Sigmoid colon (tissue), 7 donors: ENCODE measurements at places on chromosomes 7 and 10. TPM values are rescaled to one million over a fixed set of nuclear protein-coding genes. Genes with fewer than 3 reads are reported as not detected.

GNAI1 gene
- total RNA-seq = 50.9 TPM

IL15RA gene
- 11.0 TPM for total RNA-seq

ZNF425 gene
- 3.9 TPM for total RNA-seq

MMP21 gene
- not detected for total RNA-seq

CYP3A5 gene
- 0.54 TPM for total RNA-seq

IQUB gene
- 0.27 TPM for total RNA-seq

OR9A2 gene
- not detected for total RNA-seq

EXOSC1 gene
- total RNA-seq = 39.9 TPM

ZNF503 gene
- 19.4 TPM for total RNA-seq

OR2F1 gene
- total RNA-seq = not detected

HKDC1 gene
- not detected for total RNA-seq

INSYN2A gene
- 0.81 TPM for total RNA-seq

DNA sequence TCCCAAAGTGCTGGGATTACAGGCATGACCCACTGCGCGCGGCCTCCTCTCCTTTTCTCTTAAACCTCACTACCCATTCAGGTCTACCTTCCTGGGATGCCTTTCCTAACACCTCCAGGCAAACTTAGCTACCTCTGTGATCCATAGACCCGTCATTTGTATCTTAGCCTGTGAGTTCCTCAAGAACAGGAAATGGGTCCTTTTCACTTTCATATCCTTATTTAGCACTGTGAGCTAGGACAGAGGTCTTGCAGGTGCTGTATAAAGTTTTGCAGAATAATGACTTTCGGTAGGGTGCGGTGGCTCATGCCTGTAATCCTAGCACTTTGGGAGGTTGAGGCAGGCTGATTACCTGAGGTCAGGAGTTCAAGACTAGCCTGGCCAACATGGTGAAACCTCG, 215.7 kb downstream of the RELN start:
- no peak for DNase-seq
- H3K4me1 ChIP-seq = no peaks in the 10 kb centered on the region
- no peak overlapping the region for H3K27ac ChIP-seq
- H3K36me3 ChIP-seq = no peaks in the 10 kb centered on the region
- H3K27me3 ChIP-seq = no peaks in the 10 kb centered on the region

GRCh38 chr7:82443036-82443546, 486 bp downstream of the CACNA2D1 start:
- H3K27me3 ChIP-seq = no peaks in the 10 kb centered on the region
- H3K4me1 ChIP-seq = peaks cover 27% of the 10 kb centered on the region
- peak; percentile 67 for DNase-seq
- H3K4me3 ChIP-seq = peak overlapping the region; percentile 72

GRCh38 chr10:36465604-36466379, 659.6 kb upstream of the ANKRD30A start:
- no peak overlapping the region for H3K27ac ChIP-seq
- no peak for DNase-seq
- no peaks in the 10 kb centered on the region for H3K27me3 ChIP-seq
- H3K36me3 ChIP-seq = no peaks in the 10 kb centered on the region
- no peaks in the 10 kb centered on the region for H3K4me1 ChIP-seq

GRCh38 chr7:72019436-72019835, 392.7 kb downstream of the CALN1 start:
- H3K36me3 ChIP-seq = no peaks in the 10 kb centered on the region
- no peaks in the 10 kb centered on the region for H3K27me3 ChIP-seq
- H3K27ac ChIP-seq = no peak overlapping the region
- H3K4me3 ChIP-seq = no peak overlapping the region
- no peak for DNase-seq

DNA sequence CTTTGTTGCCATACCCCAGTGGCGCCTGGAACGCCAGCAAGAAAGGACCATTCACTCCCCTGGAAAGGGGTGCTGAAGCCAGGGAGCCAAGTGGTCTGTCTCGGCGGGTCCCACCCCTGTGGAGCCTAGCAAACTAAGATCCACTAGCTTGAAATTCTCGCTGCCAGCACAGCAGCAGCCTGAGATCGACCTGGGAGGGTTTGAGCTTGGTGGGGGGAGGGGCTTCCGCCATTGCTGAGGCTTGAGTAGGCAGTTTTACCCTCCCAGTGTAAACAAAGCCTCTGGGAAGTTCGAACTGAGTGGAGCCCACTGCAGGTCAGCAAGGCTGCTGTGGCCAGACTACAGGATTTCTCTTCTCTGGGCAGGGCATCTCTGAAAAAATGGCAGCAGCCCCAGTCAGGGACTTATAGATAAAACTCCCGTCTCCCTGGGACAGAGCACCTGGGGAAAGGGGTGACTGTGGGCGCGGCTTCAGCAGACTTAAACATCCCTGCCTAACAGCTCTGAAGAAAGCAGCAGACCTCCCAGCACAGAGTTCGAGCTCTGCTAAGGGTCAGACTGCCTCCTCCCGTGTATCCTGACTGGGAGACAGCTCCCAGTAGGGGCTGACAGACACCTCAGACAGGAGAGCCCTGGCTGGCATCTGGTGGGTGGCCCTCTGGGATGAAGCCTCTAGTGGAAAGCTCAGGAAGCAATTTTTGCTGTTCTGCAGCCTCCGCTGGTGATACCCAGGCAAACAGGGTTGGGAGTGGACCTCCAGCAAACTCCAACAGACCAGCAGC, 281.1 kb upstream of the SP4 start:
- no peak for DNase-seq
- no peaks in the 10 kb centered on the region for H3K4me1 ChIP-seq
- H3K27ac ChIP-seq = no peak overlapping the region

DNA sequence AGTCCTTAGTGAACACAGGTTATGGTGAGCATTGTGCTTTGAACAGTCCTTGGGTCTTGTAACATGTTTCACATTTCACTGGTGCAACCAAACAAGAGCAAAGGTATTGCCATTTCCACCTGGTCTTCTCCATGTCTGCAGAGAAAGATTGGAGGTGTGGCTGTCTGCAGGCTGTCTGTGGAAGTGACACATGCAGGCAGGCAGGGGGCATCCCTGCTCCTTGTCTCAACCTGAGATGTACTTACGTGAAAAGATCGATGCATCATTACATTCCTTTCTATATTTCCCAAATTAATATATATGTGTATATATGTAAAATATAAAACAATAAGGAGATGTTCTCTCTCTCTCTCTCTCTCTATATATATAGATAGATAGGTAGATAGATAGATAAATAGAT, 54.3 kb downstream of the LRRC18 start:
- no peaks in the 10 kb centered on the region for H3K36me3 ChIP-seq
- DNase-seq = no peak
- no peak overlapping the region for H3K4me3 ChIP-seq
- H3K27ac ChIP-seq = no peak overlapping the region

- no peak within 1 kb of the TSS for H3K4me3 ChIP-seq
- peaks cover 11% of the 10 kb centered on the region for H3K27me3 ChIP-seq
- H3K4me1 ChIP-seq = peaks cover 41% of the 10 kb centered on the region
Observed at GRCh38 chr10:102418622-102419268, at the start of gene PSD. Gene PSD, minus strand, starts transcription at chr10:102418785. Its CDS starts 1,747 bp downstream, at chr10:102417038.

GRCh38 chr7:42978496-42978895, 46.3 kb downstream of the MRPL32 start:
- no peak for DNase-seq
- H3K27ac ChIP-seq = no peak overlapping the region
- no peak overlapping the region for H3K4me3 ChIP-seq
- H3K4me1 ChIP-seq = peaks cover 3% of the 10 kb centered on the region

DNA sequence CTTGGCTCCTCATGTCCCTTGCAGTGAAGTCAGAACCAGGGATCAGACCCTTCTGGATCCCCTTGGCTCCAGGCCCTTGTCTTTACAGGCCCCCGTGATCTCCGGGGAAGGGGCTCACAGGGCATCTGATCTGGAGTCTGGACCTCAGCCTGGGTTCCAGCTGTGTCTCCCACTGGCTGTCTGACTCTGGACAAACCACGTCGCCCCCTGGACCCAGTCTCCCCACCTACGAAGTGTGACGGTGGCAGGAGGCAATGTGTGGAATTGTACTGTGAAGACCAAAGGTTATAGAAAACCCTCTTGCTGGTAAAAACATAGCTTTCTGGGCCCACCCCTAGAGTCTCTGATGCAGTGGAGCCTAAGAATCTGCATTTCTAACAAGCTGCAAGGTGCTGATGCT, 15.5 kb upstream of the C10orf71 start:
- H3K27ac ChIP-seq = no peak overlapping the region
- DNase-seq = peak; percentile 46
- H3K36me3 ChIP-seq = no peaks in the 10 kb centered on the region
- no peak overlapping the region for H3K4me3 ChIP-seq

- H3K4me1 ChIP-seq = no peaks in the 10 kb centered on the region
- no peak for DNase-seq
- H3K36me3 ChIP-seq = no peaks in the 10 kb centered on the region
- H3K27me3 ChIP-seq = no peaks in the 10 kb centered on the region
- no peak overlapping the region for H3K4me3 ChIP-seq
- no peak overlapping the region for H3K27ac ChIP-seq
Observed at GRCh38 chr7:21984042-21984441, 38.3 kb upstream of the CDCA7L start.

- no peaks in the 10 kb centered on the region for H3K4me1 ChIP-seq
- DNase-seq = no peak
- H3K27me3 ChIP-seq = no peaks in the 10 kb centered on the region
- H3K36me3 ChIP-seq = no peaks in the 10 kb centered on the region
Observed at GRCh38 chr7:51021906-51022570, 239.3 kb upstream of the GRB10 start.

DNA sequence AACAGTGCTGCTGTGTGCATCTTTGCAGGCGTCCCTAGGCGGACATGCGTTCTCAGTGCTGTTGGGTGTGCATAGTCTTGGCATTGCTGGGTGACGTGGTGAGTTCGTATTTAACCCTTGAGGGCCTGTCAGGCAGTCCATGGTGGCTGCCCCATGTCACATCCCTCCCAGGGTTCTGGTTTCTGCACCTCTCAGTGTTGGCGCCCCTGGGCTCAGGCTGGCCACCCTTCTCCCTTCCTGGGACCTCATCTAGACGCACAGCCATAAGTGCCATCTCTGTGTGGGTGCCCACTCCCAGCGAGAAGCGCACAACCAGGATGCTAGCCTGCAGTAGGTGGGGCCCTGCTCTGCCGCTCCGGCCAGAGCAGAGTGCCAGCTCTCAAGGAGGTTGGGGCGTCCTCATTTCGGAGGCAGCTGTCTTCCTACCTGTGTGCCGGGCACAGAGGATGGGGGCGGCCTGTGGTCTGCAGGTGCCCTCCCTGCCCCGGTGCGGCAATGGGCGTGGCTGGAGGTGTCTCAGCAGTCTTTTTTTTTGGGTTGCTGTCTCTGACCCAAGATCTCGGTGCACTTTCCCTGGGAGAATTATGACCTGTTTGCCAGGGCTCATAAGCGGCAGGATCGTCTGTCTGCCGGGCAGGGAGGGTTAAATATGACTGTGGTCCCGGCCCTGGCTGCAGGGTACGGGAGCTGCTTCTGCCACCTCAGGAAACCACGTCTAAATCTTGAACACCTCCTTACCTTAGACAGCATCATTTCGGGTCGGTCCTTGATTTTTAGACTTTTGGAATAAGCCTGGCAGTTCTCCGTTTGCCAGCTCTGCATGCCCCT, 6.5 kb downstream of the INPP5A start:
- peak; percentile 59 for DNase-seq
- no peaks in the 10 kb centered on the region for H3K27me3 ChIP-seq
- peak overlapping the region; percentile 5 for H3K4me3 ChIP-seq
- peak overlapping the region; percentile 22 for H3K27ac ChIP-seq
- peaks cover 89% of the 10 kb centered on the region for H3K4me1 ChIP-seq
- no peaks in the 10 kb centered on the region for H3K36me3 ChIP-seq

- no peak overlapping the region for H3K4me3 ChIP-seq
- no peak for DNase-seq
- H3K27ac ChIP-seq = no peak overlapping the region
- no peaks in the 10 kb centered on the region for H3K4me1 ChIP-seq
- no peaks in the 10 kb centered on the region for H3K36me3 ChIP-seq
Observed at GRCh38 chr7:138204285-138204981, 128.2 kb downstream of the AKR1D1 start.

GRCh38 chr7:156765901-156766656, 125.5 kb downstream of the RNF32 start:
- H3K4me3 ChIP-seq = no peak overlapping the region
- H3K27ac ChIP-seq = no peak overlapping the region
- H3K36me3 ChIP-seq = no peaks in the 10 kb centered on the region
- H3K27me3 ChIP-seq = no peaks in the 10 kb centered on the region
- no peaks in the 10 kb centered on the region for H3K4me1 ChIP-seq
- DNase-seq = no peak

GRCh38 chr7:89265631-89266030, 470.1 kb upstream of the TEX47 start:
- no peak overlapping the region for H3K4me3 ChIP-seq
- H3K4me1 ChIP-seq = peaks cover 8% of the 10 kb centered on the region
- no peaks in the 10 kb centered on the region for H3K27me3 ChIP-seq
- DNase-seq = no peak
- no peak overlapping the region for H3K27ac ChIP-seq

DNA sequence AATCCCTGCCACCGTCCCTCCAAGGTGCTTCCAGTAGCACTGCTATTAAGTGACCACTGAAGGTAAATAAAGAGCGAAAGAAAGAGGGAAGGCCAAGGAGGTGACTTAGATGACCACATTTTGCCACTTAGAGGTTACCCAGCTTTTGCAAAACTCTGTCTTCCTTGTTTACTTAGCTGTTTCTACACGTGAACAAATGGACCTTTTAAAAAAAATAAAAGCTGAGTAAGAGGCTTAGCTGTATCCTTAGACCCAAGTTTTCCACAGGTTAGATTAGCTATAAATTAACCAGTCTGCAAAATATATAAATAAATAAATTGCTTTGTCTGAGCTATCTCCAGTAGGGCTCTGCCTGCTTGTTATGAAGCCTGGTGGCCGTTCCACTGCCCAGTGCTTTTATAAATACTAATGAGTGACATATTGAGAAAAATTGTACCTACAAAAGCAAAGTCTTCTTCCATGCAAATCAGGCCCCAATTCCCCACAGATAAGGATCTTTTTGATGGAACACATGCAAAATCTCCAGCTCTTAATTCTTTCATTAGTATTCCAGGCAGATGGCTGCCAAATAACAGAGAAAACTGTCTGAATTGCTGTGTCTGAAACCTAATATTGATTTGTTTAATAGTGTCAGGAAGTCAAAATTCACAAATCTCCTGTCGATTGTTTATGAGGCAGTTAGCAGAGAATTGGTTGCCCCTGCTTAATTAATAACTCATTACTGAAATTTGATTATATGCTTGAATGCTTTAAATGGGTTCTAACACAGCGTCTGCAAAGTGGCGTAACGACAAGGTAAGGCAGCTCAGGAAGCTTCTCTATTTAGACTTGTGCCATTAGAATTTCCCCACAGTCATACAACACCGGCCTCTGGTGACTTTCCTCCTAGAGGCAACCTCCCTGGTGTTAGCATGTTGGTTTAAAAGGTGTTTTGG, 176.7 kb downstream of the EMX2 start:
- no peaks in the 10 kb centered on the region for H3K36me3 ChIP-seq
- H3K4me1 ChIP-seq = no peaks in the 10 kb centered on the region
- no peak for DNase-seq
- no peak overlapping the region for H3K4me3 ChIP-seq

GRCh38 chr10:60963441-60964256, 19.7 kb upstream of the RHOBTB1 start:
- no peak for DNase-seq
- H3K4me3 ChIP-seq = no peak overlapping the region
- peaks cover 21% of the 10 kb centered on the region for H3K4me1 ChIP-seq
